ENCODE measurements at places on chromosomes 16 and 17. TPM values are rescaled to one million over a fixed set of nuclear protein-coding genes. Genes with fewer than 3 reads are reported as not detected.
A peak's percentile ranks its signal among the peaks of the same experiment; 100 is the strongest.

DNA sequence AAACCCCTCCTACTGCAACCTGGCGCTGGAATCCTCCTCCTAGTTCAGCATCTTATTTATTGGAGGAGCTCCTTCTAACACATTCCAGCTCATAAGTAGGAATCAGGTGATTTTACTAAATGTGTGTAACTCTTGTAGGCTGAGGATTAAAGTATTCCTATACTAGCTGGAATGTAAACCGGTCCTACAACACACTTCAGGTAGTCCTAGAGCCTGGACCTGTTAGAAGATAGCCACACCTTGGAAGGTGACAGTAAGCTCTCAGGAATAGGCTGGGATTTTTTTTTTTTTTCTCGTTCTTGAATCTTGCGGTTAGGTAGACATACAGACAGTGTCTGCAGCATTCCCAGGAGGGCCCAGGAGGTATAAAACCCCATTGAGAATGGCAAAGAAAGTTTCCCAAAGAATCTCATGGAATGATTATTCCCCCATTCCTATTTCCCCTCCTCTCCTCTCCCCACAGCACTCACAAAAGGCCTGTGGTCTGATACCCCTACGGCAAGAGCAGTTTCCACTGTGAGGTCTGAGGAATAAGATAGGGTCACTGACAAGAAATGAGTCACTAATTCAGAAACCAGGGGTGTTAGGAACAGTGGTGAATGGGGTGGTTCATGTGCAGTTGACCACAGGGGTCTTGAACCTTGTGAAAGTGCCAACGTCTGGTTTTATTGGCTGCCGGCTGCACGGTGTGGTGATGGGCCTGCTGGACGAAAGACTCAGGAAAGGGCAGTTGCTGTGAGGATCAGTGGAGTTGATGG is 267.1 kb downstream of the UTP18 start:
- DNase-seq = no peak

DNA sequence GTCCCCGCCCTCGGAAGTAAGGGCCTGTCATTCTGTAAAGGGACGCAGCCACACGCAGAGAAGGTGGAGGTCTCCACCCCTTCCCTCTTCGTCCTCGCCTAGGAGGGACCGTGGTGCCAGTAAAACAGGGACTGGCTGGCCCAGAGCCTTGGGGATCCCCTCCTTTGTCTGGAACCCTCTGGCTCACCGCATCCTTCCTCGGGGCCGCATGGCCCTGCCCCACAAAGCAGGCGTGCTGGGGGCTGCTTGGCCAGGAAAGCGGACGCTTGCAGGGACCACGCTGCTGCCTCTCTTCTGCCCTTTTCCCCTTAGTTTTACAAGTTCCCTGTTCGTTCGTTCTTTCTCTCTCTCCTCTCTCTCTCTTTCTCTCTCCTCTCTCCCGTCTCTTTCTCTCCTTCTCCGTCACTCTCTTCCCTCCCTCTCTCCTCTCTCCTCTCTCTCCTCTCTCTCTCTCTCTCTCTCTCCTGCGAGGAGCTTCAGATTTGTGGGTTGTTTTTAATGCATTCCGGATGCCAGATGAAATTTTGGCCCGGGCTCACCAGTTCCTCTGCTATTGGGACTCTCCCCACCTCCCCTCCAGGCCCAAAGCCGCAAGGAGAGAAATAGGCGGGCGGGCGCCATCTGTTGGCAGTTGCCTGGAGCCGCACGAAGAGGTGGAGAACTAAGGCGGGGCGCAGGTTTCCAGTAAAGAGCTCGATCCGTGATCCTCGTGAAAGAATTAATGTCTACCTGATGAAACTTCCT is 35.1 kb upstream of the CDRT4 start:
- peak; percentile 83 for DNase-seq

GRCh38 chr17:6072611-6073010 is 2.4 kb downstream of the WSCD1 start:
- DNase-seq = no peak

- DNase-seq = no peak
Observed at GRCh38 chr16:62701426-62701825, 665.2 kb upstream of the CDH8 start.

DNA sequence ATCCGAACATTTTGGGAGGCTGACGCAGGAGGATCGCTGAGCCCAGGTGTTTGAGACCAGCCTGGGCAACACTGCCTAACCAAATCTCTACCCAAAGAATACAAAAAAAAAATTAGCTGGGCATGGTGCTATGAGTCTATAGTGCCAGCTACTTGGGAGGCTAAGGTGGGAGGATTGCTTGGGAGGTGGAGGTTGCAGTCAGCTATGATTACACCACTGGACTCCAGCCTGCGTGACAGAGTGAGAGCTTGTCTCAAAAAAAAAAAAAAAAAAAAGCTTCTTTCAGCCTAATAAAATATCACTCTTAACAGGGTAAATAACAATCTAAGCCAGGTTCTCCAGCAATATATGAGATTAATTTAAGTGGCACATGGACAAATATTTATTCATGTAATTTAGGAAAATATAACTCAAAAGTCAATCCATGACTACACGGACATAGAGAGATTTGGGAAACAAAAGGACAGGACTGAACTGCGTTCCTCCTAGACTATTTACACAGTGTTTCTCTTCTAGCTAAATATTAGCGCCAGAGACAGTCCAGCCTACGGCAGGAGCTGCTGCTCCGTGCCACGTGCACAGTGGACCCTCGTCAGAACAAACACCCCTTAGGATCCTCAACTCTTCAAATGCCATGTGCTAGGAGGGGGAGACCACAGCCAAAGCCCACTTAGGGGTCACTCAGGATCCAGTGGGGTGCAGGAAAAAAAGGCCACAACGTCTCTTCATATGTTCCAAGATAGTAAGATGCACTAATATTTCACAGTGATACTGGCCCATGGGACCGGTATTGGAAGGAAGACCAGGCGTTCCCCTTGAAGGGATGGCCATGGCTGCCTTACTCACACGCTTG is 8.7 kb downstream of the USP36 start:
- no peak for DNase-seq

The SNX11 gene
- 13.1 TPM for total RNA-seq

The CDK5R1 gene
- total RNA-seq = 4.2 TPM

DNA sequence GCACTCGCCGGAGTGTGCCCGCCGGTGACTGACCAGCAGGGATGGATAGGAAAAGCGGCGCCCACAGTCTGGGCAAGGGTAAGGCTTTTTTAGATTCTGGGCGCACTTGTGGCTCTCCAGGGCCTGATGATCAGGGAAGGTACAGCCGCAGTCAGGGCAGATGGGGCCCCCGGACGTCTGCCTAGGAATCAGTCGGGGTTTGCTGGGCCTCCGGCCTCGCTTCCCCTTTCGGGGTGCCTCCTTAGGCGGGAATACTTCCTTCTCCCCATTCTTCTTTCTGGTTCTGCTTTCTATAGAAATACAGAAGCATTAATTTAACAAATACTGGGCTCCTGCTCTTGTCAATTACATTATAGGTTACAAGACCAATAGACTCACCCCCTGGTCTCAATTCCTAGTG is 5.0 kb downstream of the ZNF689 start:
- DNase-seq = no peak
